ENCODE measurements at places on chromosomes 7 and 10.

DNA sequence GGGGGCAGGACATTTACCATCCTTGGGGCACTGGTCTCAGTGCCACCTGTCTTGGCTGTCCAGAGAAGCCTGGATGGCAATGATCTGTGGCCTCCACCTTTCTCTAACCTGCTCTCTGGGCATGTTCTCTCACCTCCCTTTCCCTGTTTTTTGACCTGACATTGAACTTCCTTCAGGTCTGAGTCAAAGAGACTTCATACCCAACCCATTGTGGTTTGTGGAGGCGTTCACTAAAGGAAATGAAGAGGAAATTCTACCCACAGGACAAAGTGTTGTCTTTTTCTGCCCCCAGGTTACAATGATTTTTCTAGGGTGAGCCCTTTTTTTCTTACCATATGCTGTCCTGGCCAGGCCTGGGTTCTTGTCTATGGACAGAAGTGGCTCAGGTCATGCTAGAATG is 76.6 kb downstream of the CYP26A1 start:
- DNase-seq, result no peak

GRCh38 chr7:151442776-151443496 is 3.0 kb upstream of the CRYGN start:
- no peak for DNase-seq

DNA sequence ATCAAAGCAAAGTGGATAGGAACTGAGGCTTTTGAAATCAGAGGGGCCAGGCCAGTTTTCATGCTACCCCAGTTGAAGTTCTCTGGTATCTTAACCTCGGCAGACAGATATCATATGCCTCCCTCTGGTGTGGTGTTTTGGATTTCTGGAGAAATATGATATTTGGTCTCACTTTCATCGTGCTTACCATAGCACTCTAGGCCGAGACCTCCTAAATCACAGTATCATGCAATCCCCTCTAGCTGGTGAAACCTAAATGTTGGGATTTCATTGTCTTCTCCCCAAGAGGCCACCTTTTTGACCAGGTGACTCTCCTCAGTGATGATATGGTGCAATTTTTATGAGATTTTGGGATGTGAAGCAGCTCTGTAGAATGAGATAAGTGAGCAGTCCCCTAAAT is 183.5 kb downstream of the CREB5 start:
- no peak for DNase-seq

DNA sequence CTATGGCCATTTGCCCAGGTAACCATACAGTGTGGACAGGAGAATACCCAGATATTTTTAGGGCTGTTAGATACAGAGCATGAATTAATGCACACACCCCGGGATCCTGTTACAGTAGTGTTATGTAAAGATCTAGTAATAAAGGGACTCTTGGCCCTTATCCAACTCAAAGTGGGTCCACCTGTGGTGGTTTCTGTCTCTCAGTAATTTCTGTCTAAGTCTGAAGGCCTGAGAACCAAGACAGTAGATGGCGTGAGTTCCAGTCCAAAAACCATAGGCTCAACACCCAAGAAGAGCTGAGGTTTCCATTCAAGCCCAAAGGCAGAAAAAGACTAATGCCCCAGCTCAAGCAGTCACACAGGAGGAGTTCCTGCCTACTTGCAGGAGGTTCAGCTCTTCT is 277.7 kb downstream of the ZEB1 start:
- no peak for DNase-seq

DNA sequence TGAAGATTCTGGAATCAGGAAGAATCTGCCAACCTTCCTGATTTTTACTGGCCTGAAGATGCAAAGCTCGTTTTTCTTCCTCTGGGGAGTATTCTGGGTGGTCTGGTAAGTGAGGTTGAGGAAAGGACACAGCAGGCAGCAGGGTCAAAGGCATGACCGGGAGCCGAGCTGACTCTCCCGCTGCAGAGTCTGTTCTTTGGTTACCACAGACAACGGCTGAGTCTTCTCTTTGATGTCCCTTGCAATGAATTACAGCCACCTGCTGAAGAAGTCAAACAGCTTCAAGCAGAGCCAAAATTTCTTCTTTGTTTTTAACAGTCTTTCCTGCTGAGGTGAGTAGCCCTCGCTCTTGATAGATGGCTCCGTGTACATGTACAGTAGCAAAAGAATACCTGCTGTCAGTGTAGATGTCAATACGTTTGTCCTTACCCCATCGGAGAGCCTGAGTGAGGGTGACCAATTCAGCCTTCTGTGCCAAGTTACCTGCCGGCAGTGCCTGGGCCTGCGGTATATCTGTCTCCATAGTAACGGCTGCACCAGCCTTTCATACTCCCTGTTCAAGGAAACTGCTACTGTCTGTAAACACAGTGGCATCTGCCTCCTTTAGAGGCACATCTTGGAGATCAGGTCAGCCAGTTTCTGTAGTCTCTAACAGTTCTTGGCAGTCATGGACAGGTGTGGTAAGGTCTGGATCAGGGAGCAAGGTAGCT is 76.4 kb downstream of the PRR15 start:
- DNase-seq, result peak; percentile 93

GRCh38 chr7:107315716-107316220 is 147.0 kb downstream of the HBP1 start:
- no peak for DNase-seq

GRCh38 chr10:132964231-132964630 is 21.9 kb upstream of the CFAP46 start:
- DNase-seq, result no peak

GRCh38 chr10:105023211-105024111 is 382.4 kb downstream of the SORCS3 start:
- no peak for DNase-seq

GRCh38 chr7:30721211-30721610 is 30.7 kb upstream of the INMT start:
- DNase-seq, result no peak

GRCh38 chr10:48701139-48701901 is 16.6 kb downstream of the WDFY4 start:
- DNase-seq, result no peak

DNA sequence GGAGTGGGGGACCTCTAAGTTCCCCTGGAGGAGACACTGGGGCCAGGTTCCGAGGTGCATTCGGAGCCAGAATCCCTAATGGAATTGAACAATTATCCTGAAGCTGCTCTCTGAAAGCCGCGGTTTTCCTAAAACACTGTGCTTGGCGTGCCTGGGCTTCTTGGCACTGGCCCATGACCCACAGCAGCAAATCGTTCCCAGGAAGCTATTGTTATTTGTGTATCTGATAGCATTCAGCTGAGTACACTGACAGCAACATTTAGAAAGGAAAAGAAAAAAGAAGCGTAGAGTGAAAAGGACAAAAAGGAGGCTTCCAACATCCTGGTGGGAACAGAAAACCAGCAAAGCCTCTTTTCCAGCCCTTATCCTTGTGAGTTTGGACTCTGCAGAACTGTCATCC is 339.8 kb downstream of the FRMD4A start:
- DNase-seq, result no peak

DNA sequence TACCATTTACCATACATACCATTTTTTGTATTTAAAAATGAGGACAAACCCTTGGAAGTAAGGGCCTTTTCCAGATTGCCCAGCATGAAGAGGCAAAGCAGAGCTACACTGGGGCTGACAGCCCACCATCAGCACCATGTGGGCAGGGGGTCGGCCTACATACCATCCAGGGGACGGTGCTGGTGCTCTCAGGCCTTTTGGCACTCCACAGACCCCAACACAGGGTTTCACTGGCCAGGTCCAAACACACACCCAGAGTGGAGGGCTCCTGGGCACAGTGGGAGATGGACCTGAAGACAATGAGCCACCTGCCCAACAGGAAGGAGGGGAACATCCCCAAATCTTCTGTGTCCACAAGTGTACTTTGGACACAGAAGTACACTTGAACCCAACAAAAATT is 69.2 kb upstream of the CAMK2B start:
- no peak for DNase-seq

GRCh38 chr7:36082216-36082615 is 70.8 kb upstream of the EEPD1 start:
- DNase-seq, result no peak

DNA sequence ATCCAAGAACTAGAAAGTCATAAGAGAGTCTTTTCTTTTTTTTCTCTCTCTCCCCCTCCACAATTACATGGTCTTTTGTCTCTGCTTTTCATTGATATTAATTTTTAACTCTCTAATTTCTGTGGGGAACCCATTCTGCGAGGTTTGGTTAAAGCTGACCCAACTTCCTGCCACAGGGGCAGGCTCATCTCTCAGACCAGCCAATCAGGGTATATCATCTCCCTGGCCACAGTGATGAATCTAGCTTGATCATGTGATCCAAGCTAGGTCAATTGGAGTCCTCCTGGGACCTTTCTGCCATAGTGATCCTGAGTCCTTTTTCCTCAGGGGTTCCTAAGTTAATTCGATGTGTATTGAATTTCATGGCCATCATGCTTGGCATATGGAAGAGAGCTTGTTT is 38.0 kb upstream of the TRUB1 start:
- DNase-seq, result no peak

- peak; percentile 46 for DNase-seq
Measured at GRCh38 chr10:104254493-104255310, at the start of gene GSTO1. Gene GSTO1 (plus strand): TSS chr10:104254892. CDS start chr10:104254929, 37 bp downstream.

DNA sequence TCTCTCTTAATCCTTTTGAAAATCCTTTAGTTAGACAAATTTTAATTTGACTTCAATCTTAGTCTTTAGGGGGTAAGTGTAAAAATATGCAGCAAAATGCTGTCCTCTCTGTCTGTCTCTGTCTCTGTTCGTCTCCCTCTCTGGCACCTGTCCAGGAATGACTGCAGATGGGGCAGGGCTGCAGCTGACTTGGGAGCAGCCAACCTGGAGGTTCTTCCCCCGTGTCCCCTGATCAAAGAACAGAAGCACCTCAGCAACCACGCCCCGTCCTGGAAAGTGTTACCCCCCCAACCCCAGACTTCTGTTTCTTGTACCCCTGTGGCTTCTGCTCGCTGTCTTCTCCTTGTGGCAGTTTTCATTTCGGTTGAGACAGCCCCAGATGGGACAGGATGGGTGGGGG is 141.6 kb upstream of the NPS start:
- DNase-seq, result no peak

DNA sequence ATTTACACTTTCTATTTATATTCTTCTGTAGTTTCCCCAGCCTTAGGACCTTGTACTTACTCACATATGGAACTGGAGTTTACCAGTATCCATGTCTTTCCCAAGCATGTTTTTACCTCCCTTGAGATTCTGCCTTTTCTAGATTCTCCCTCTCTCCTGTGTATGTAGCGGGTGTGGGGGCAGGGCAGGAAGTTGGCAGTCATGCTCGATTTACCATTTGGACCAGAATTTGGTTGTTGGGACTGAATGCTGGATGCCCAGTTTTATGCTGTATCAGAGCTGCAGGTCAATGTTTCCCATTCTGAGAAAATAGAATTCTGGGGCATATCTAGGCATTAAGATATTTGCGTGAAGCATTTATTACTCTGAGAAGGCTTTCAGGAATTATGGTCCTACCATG is 14.2 kb downstream of the INPP5F start:
- no peak for DNase-seq

GRCh38 chr10:23779301-23779700 is 340.4 kb downstream of the OTUD1 start:
- DNase-seq, result peak; percentile 7
